ENCODE measurements at places on chromosomes 6 and 20. TPM values are rescaled to one million over a fixed set of nuclear protein-coding genes. Genes with fewer than 3 reads are reported as not detected.

DNA sequence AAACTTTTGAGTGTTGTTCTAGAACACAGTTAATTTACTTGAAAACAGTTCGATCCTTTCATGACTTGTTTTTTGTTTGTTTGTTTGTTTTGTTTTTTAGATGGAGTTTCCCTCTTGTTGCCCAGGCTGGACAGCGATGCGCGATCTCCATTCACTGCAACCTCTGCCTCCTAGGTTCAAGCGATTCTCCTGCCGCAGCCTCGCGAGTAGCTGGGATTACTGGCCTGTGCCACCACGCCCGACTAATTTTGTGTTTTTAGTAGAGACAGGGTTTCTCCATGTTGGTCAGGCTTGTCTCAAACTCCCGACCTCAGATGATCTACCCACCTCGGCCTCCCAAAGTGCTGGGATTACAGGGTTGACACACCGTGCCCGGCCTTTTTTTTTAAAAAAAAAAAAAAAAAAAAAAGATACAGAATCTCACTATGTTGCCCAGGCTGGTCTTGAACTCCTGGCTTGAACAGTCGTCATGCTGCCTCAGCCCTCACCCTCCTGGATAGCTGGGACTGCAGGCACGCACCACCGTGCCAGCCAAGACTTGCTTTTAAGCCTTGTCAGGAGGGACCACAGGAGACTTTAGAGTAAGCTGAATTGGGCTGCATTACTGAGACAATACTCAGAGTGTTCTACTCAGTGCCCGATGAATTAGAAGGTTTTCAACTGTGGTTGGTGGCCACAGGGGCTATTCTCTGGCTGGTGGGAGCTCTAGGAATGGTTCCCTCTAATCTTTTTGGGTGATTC is 76.7 kb upstream of the SLC22A16 start:
- H3K27ac ChIP-seq: no peak overlapping the region
- no peak overlapping the region for H3K4me3 ChIP-seq
- no peaks in the 10 kb centered on the region for H3K4me1 ChIP-seq
- no peak for DNase-seq

Gene GJA10
- not detected for total RNA-seq

- no peak overlapping the region for H3K27ac ChIP-seq
- no peak overlapping the region for H3K4me3 ChIP-seq
Observed at GRCh38 chr20:18683839-18684238, 96.0 kb downstream of the DTD1 start.

GRCh38 chr6:167079853-167080297 is 43.0 kb upstream of the CCR6 start:
- H3K36me3 ChIP-seq: no peaks in the 10 kb centered on the region
- DNase-seq: no peak

- no peak overlapping the region for H3K4me3 ChIP-seq
- DNase-seq: no peak
- no peaks in the 10 kb centered on the region for H3K27me3 ChIP-seq
- H3K4me1 ChIP-seq: no peaks in the 10 kb centered on the region
- H3K27ac ChIP-seq: no peak overlapping the region
- no peaks in the 10 kb centered on the region for H3K36me3 ChIP-seq
Observed at GRCh38 chr20:16542477-16542876, 30.8 kb downstream of the KIF16B start.

GRCh38 chr6:85580878-85581267 is 12.8 kb downstream of the SNX14 start:
- H3K27ac ChIP-seq: no peak overlapping the region
- DNase-seq: no peak
- no peak overlapping the region for H3K4me3 ChIP-seq
- peaks cover 27% of the 10 kb centered on the region for H3K4me1 ChIP-seq
- no peaks in the 10 kb centered on the region for H3K36me3 ChIP-seq

Gene TBC1D20
- 34.1 TPM for total RNA-seq

DNA sequence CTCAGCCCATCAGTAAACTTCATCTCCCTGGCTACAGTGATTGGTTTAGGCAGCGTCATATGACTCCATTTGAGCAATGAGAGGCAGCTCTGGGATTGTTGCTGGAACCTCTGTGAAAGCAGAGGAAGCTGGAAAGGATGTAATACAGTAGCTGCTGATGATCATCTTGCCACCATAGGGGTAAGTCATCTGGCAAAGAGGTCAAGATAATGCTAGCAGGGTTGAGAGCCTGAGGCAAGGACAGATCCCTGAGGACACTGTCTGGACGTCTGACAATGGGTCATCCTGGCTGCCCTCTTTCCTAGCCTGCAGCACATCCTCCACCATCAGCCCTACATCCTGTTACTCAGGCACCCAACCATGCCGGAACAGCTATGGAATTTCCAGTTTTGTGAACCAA is 25.5 kb upstream of the FKBP1A start:
- no peak for DNase-seq
- H3K4me1 ChIP-seq: no peaks in the 10 kb centered on the region
- no peak overlapping the region for H3K4me3 ChIP-seq

Gene SYNDIG1
- total RNA-seq: 8.7 TPM

Gene LRFN2
- total RNA-seq: 0.13 TPM

Gene TMEM74B
- total RNA-seq: 0.63 TPM

Gene GRM4
- total RNA-seq: not detected

GRCh38 chr6:5763407-5763806 is 243.3 kb downstream of the NRN1 start:
- no peaks in the 10 kb centered on the region for H3K36me3 ChIP-seq
- no peak overlapping the region for H3K4me3 ChIP-seq
- H3K27ac ChIP-seq: no peak overlapping the region
- DNase-seq: no peak
- peaks cover 15% of the 10 kb centered on the region for H3K4me1 ChIP-seq

- no peak overlapping the region for H3K4me3 ChIP-seq
- H3K36me3 ChIP-seq: no peaks in the 10 kb centered on the region
- no peak overlapping the region for H3K27ac ChIP-seq
- DNase-seq: no peak
- H3K27me3 ChIP-seq: no peaks in the 10 kb centered on the region
Observed at GRCh38 chr6:154402081-154402780, 45.6 kb upstream of the IPCEF1 start.

GRCh38 chr6:131586543-131586942 is 13.5 kb downstream of the ARG1 start:
- no peaks in the 10 kb centered on the region for H3K4me1 ChIP-seq
- H3K27me3 ChIP-seq: no peaks in the 10 kb centered on the region
- peaks cover 59% of the 10 kb centered on the region for H3K36me3 ChIP-seq
- H3K4me3 ChIP-seq: no peak overlapping the region
- H3K27ac ChIP-seq: no peak overlapping the region

Gene LGSN
- not detected for total RNA-seq

DNA sequence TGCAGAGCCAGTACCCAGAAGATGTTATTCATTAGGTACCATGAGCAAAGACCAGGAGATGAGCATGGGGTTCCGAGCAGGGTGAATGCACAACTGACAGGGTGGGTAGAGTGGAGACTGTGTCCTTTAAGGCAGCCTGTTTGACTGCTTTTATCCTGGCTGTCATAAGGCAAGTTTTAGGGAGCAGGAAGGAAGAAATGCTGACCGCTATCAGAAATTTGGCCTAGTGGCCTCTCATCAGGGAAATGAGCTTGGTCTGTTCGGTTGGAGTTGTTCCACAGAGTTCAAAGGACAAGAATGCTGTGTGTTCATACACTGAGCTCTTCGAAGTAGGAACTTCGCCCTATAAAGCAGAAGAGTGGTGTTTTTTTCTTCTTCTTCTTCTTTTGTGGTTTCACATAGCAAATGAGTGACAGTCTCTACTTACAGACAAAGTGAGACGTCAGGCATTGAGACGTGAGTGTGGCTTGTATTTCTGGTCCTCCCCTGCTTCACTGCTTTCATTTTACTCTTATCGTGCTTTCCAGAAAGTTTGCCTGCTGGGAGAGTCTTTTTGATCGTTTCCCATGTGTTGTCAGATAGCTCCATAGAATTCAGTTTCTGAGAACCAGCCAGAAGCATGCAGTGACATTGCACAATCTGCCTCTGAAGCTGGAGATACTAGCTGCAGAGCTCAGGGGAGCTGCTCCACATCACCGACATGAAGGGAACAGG is at the start of gene CASS4:
Gene CASS4 (plus strand): TSS at position 502 of the 714 bp plus-strand sequence. CDS start 199 bp downstream, at position 701.
- H3K27ac ChIP-seq: peak within 1 kb of the TSS; percentile 11
- H3K36me3 ChIP-seq: peaks cover 9% of the 10 kb centered on the region
- H3K4me1 ChIP-seq: no peaks in the 10 kb centered on the region
- no peak for DNase-seq
- H3K27me3 ChIP-seq: no peaks in the 10 kb centered on the region

DNA sequence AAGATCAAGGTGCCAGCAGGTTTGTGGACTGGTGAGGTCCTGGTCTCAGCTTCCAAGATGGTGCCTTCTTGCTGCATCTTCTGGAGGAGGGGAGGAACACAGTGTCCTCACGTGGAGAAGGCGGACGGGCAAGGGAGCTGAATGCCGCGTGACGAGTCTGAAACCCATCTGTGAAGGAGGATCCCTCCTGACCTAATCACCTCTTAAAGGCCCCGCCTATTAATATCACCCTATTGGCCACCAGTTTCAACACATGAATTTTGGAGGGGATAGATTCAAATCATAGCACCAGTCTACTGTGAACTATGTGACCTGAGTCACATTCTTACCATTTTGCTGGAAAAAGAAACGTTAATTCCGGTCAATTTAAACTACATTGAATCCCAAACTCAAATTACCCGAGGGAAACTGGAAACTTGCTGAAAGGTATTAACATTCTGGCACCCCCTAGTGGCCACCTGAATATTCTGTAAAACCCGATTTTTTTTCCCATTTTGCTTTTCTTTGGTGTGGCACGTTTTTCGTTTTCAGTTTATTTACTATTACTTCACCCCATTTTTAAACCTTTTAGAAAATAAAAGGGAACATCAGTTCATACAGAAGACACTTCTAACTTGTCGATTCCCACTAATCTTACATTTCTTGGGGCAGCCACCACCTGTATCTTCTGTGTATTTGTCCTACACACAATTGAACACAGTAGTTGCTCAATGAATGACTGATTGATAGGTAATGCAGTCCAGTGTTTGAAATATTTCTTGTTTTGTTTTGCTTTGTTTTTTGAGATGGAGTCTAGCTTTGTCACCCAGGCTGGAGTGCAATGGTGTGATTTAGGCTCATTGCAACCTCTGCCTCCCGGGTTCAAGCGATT is 17.9 kb upstream of the CCDC170 start:
- no peaks in the 10 kb centered on the region for H3K27me3 ChIP-seq
- DNase-seq: peak; percentile 39
- no peaks in the 10 kb centered on the region for H3K4me1 ChIP-seq
- no peak overlapping the region for H3K27ac ChIP-seq
- no peaks in the 10 kb centered on the region for H3K36me3 ChIP-seq

GRCh38 chr20:34388000-34388399 is 24.9 kb downstream of the ITCH start:
- no peaks in the 10 kb centered on the region for H3K27me3 ChIP-seq
- H3K36me3 ChIP-seq: no peaks in the 10 kb centered on the region
- DNase-seq: no peak
- peaks cover 24% of the 10 kb centered on the region for H3K4me1 ChIP-seq
- no peak overlapping the region for H3K27ac ChIP-seq
- H3K4me3 ChIP-seq: no peak overlapping the region

DNA sequence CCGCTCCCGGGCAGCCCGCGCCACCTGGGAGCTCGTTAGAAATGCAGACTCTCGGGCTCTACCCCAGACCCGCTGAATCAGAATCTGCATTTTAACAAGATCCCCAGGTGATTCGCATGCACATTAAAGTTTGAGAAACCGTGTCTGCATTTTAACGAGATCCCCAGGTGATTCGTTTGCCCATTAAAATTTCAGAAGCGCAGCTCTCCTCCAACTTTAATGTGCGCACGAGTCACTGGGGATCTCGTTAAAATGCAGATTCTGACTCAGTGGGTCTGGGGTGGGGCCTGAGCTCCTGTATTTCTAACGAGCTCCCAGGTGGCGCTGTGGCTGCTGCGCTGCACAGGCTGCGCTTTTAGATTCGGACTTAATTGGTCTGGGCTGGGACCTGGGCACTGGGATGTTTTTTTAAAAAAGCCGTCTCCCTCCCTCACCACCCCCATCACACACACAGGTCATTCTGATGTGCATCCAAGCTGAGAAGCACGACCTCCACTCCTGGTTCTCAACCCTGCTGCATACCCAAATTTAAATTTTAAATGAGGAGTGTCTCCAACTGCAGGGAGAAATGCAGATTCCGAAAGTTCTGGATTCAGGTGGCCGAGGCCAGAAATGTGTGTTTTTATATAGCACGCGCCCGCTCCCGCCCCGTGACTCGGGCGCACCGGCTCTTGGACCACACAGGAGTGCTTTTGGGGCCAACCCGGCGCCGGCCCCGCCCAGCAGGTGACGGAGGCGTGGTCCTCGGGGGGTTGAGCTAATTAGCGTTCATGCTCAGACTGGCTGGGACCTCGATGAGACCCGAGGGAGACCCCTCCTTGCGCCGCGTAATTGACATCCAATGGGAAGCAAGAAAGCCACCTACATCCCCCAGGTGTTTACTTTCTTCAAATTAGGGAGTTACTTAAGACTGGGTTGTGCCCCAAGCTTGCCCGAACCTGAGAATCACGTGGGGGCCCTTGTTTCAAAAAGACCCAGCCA is 85.8 kb downstream of the ZFP64 start:
- DNase-seq: peak; percentile 49
- peaks cover 4% of the 10 kb centered on the region for H3K27me3 ChIP-seq
- H3K27ac ChIP-seq: no peak overlapping the region
- peaks cover 28% of the 10 kb centered on the region for H3K4me1 ChIP-seq

DNA sequence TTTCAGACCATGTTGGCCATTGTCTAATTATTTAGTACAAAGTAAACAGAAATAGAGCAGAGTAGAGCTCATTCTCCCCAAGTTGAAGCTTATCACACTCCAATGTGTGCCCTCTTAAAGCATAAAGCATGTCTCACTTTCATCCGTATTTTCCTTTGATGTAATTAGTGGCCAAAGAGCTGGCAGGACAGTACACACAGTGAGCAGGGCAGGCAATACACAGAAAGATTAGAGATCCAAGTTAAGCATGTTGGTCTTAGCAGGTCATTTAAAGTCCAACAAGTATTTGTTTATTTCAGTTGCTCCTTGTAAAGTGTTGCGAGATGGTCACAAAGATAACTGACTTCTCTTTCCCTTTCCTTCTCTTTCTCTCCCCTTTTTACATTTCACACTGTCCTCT is 47.2 kb downstream of the RFX6 start:
- H3K27me3 ChIP-seq: no peaks in the 10 kb centered on the region
- H3K4me1 ChIP-seq: no peaks in the 10 kb centered on the region
- H3K27ac ChIP-seq: no peak overlapping the region
- DNase-seq: no peak
- H3K36me3 ChIP-seq: no peaks in the 10 kb centered on the region

Gene DLL1
- 11.4 TPM for total RNA-seq

Gene RIMS1
- total RNA-seq: 0.89 TPM

Gene BRPF3
- 21.5 TPM for total RNA-seq

DNA sequence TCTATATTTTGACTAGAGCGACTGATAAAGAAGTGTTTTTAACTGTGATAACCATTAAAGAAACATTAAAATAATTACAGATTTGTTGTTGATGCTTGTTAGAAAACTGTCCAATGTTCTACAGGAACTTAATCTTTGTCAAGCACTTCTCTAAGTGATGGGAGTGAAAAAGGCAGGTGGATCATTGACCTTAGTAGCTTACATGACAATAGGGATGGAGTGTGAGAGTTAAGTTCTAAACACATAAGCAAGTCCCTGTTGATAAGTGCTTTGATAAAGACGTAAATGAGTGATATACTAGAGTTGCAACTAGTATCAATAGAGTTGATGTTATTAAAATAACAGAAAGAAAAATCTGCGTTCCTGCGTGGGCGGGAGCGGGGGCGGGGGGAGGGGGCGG is 931.5 kb upstream of the EPHA7 start:
- no peak overlapping the region for H3K27ac ChIP-seq
- no peak for DNase-seq
- H3K4me1 ChIP-seq: no peaks in the 10 kb centered on the region
- no peaks in the 10 kb centered on the region for H3K36me3 ChIP-seq
- H3K4me3 ChIP-seq: no peak overlapping the region

Data from thyroid gland (tissue), 4 donors.